Uterine smooth muscle cell (primary cell): ENCODE measurements at places on chromosomes 4 and X. TPM values are rescaled to one million over a fixed set of nuclear protein-coding genes. Genes with fewer than 3 reads are reported as not detected.

KDR gene
- 0.75 and 0.77 TPM in 2 replicates for total RNA-seq

PPP4R3C gene
- not detected in 2 replicates for total RNA-seq

GATA1 gene
- total RNA-seq, result not detected in 2 replicates

PCSK1N gene
- 2.9 TPM in 1 of 2 replicates, not detected in the other for total RNA-seq

F8A2 gene
- not detected in 2 replicates for total RNA-seq

NXF2B gene
- total RNA-seq, result not detected in 2 replicates

RBM46 gene
- total RNA-seq, result not detected in 2 replicates

FGFBP1 gene
- not detected in 2 replicates for total RNA-seq

AREG gene
- total RNA-seq, result 0.11 and 0.37 TPM in 2 replicates

SPACA5B gene
- total RNA-seq, result not detected in 2 replicates

SMIM31 gene
- not detected in 2 replicates for total RNA-seq

PARM1 gene
- total RNA-seq, result 0.50 and 0.66 TPM in 2 replicates

PRRG3 gene
- 0.33 and 1.2 TPM in 2 replicates for total RNA-seq

GPR173 gene
- 2.5 and 3.1 TPM in 2 replicates for total RNA-seq

ESX1 gene
- total RNA-seq, result 0.12 TPM in 1 of 2 replicates, not detected in the other

RTL5 gene
- total RNA-seq, result 1.8 and 2.2 TPM in 2 replicates

CXorf65 gene
- not detected in 2 replicates for total RNA-seq

TMEM31 gene
- not detected in 2 replicates for total RNA-seq

RP2 gene
- 21.5 and 30.4 TPM in 2 replicates for total RNA-seq

MAD2L1 gene
- total RNA-seq, result 11.7 and 39.3 TPM in 2 replicates

PRRG1 gene
- total RNA-seq, result 7.7 and 8.6 TPM in 2 replicates

TMEM156 gene
- total RNA-seq, result 3.5 and 10.8 TPM in 2 replicates
